ENCODE measurements at places on chromosomes 2 and 18.

DNA sequence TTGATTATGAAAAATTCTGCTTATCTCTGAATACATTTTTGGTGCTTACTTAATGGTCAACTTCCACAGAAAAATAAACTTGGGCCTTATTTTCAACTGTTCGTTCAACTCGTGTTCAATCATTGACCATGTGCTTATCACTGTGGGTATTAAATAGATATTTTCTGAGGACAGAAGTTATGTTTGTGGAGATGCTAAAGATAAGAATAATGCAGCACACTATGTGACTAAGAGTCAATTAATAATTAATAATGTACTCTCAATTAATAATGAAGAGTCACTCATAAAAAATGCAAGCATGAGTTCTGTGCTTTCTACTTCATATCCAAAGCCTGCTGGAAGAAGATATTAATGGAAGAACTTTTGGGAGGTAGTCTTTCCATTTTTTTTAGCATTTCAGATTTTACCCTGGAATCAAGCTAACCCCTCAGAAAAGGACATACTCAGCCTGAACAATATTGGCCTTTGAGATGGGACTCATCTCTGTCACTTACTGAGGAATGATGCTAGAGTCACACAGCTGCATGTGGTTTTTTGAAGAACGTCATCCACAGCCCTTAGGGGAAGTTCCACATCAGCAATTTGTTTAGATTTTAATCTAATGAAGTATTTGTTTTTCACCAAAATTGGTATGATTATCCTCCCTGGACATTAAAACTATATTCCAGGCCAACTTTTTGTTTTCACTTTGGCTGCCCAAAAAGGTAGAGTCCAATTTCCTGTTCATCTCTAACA, 191.9 kb upstream of the CRIM1 start:
- DNase-seq = no peak

GRCh38 chr2:218079943-218080913, 11.2 kb downstream of the RUFY4 start:
- DNase-seq = no peak

DNA sequence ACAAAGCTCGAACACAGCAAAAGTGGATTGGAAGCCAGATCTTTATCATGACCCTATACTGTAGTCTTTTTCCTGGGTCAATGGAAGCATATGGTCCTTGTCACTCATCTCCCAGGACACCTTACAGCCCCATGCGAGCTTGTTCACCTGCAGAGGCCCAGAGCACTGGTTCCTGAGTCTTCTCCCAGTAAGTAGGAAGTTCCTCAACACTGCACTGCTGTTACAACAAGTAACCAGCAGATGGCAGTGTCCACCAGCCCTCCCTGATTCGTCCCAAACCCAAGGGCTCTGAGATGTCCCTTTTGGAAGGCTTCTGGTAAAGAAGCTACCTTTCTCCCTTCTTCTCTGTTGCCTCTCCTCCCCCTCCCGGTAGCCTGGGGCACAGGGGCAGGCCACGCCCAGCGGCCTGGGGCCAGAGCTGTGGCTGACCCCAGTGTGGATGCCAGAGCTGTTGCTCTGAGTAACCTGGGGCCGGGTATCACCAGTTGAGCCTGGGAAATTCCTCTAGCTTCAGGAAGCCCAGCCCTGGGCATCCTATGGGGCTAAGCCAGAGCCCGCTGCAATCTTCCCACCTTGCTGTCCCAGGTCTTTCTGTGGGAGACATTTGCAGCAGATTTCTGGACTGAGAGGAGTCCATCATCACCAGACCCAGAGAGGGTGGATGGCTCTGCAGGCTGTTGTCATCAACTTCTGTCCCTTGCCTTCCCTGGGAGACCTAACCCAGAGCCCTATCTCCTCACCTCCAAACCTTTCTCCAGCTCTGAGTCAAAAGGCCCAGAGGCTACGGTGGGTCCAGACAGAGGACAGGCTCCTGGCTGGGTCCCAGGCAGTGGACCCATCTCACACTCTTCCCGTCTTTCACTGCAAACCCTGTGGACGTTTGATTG, 5.3 kb upstream of the GDF7 start:
- DNase-seq = peak; percentile 70

GRCh38 chr18:13610555-13611141, 115.7 kb downstream of the FAM210A start:
- DNase-seq = no peak

All from anterior cingulate cortex (tissue), 58 donors.